ENCODE measurements at places on chromosomes 2 and 18.

- DNase-seq, result no peak
Observed at GRCh38 chr18:11761553-11761952, 72.5 kb downstream of the GNAL start.

- no peak for DNase-seq
Observed at GRCh38 chr2:65061146-65061909, 5.1 kb downstream of the CEP68 start.

GRCh38 chr2:218975060-218975777 lies 9.8 kb downstream of the FEV start:
- DNase-seq, result no peak

- DNase-seq, result no peak
Observed at GRCh38 chr2:177396703-177397460, 4.3 kb downstream of the AGPS start.

DNA sequence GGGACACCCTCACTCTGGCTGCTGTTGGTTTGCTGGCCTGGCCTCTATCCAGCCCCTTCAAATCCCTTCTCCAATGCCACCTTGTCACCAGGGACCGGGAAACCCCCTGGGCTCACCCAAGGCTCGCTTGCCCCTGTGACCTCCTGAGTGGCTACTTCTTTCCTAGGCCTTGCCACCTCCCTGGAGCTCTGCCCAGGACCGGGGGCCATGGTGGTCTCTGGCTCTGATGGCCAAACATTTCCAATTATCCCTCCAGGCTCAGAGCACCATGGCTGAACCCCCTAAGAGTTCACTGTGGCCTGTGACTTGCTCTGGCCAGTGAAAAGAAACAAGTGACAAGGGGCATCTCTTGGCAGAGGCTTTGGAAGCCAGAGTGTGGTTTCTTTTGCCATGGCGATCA lies 237.6 kb downstream of the TFCP2L1 start:
- DNase-seq, result no peak

- DNase-seq, result peak; percentile 14
Observed at GRCh38 chr2:86487062-86487461, 45.9 kb downstream of the KDM3A start.

DNA sequence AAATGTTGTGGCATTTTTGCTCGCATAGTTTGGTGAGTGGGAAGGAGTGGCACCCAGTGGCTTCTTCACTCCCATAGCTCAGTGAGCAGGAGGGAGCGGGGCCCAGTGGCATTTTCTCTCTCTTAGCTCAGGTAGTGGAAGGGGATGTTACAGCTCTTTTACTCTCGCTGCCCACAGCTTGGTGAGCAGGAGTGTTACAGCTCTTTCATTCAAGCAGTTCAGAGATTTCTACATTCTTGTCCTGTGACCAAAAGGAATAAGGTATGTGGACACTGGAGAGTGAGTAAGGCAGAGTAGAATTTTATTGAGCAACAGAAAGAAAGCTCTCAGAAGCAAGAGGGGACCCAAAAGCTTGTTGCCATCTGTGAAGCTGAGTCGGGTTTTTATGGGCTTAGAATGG lies 192.4 kb downstream of the SPAG16 start:
- DNase-seq, result no peak

- DNase-seq, result no peak
Observed at GRCh38 chr2:120052597-120052996, 39.7 kb downstream of the EPB41L5 start.

- DNase-seq, result no peak
Observed at GRCh38 chr18:12944709-12945108, 3.1 kb upstream of the SEH1L start.

GRCh38 chr18:4720518-4720917 lies 265.4 kb upstream of the DLGAP1 start:
- no peak for DNase-seq

DNA sequence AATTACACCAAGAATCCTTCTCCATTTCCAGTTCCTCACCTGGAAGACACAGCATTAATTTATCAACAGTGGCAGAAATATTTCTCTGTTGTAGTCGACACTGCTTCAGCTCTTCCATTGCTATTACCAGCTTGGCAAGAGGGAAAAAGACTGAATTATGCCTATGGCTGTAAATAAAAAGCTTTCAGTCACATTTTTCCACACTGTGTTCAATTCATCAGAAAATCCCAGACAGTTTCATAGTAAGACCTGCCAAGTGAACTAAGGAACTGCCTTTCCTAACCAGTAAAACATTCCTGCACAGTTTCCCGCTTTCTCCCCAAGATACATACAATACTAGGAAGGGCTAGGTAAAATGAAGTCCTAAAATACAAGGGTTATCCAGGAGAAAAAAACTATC lies 94.7 kb downstream of the EXOC6B start:
- DNase-seq, result no peak

GRCh38 chr2:71156573-71156972 lies 26.1 kb downstream of the MPHOSPH10 start:
- DNase-seq, result no peak

DNA sequence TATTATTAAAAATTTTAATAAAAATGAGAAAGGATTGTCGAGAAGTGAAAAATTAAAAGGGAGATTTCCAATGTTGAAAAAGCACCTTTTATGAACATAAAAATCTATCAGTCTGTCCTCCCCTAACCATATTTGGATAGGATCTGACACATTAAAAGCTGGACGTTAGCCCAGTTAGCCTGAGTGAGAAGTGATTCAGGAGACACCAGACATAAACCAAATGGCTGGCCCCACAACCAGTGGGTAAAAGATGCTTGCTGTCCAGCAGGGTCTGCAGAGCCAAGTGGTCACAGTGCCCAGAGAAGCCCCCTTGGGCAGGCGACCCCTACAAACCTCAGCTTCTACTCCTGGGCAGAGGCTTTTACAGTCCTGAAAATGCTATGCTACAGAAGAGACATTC lies 253.8 kb upstream of the LYPD1 start:
- DNase-seq, result no peak

- no peak for DNase-seq
Observed at GRCh38 chr18:2147476-2148230, 423.7 kb downstream of the METTL4 start.

DNA sequence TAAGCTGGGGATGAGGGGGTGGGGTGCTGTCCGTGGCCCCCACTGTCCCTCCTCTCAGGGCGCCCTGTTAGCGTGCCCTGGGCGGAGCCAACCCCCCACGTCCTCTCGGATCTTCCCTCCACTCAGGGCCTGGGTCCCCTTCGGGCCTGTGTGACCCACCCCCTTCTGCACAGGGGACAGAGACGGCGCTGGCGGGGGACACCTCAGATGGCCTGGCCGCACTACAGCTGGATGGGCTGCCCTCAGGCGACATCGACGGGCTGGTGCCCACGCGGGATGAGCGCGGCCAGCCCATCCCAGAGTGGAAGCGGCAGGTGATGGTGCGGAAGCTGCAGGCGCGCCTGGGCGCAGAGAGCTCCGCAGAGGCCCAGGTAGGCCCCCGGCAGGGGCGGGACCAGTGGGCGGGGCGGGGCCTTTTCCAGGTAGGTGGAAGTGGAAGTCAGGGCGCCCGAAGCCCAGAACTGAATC lies 9.9 kb upstream of the KLHL30 start:
- DNase-seq, result no peak

GRCh38 chr18:12842459-12843380 lies 41.3 kb downstream of the PTPN2 start:
- no peak for DNase-seq

DNA sequence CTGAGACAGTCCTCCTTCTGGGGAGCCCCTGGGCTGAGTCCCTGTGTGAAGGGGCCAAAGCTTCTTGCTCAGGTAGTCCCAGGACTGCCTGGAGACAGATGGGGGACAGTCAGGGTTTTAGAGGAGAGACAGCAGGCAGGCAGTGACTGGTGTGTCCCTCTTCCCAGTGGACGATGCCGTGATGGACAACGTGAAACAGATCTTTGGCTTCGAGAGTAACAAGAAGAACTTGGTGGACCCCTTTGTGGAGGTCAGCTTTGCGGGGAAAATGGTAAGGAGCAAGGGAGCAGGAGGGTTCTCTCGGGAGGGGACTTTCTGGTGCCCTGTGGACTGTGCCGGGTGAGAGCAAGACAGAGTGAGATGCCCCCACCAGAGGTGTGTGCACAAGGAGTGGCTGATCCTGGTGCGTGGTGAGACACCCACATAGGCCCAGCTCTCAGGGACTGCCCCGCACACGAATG lies 74.8 kb downstream of the DYSF start:
- DNase-seq, result no peak

DNA sequence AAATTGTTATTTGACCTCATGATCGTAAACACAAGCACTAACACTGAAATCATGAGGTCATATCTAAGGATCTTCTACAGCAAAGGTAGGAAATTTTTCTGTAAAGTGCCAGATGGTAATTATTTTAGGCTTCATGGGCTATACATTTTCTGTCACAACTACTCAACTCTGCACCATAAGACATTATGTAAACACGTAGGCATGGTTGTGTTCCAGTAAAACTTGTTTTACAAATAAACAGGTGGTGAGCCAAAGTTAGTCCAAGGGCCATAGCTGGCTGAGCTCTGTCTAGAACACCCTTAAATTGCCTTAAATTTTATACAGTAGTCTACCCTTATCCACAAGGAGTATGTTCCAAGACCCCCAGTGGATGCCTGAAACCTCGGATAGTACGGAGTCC lies 147.3 kb upstream of the CYP1B1 start:
- no peak for DNase-seq

GRCh38 chr2:56337342-56337741 lies 153.6 kb downstream of the CCDC85A start:
- DNase-seq, result no peak

- no peak for DNase-seq
Observed at GRCh38 chr2:177619461-177619860, 226.9 kb downstream of the AGPS start.

GRCh38 chr2:239893236-239893515 lies 132.0 kb downstream of the NDUFA10 start:
- DNase-seq, result no peak

DNA sequence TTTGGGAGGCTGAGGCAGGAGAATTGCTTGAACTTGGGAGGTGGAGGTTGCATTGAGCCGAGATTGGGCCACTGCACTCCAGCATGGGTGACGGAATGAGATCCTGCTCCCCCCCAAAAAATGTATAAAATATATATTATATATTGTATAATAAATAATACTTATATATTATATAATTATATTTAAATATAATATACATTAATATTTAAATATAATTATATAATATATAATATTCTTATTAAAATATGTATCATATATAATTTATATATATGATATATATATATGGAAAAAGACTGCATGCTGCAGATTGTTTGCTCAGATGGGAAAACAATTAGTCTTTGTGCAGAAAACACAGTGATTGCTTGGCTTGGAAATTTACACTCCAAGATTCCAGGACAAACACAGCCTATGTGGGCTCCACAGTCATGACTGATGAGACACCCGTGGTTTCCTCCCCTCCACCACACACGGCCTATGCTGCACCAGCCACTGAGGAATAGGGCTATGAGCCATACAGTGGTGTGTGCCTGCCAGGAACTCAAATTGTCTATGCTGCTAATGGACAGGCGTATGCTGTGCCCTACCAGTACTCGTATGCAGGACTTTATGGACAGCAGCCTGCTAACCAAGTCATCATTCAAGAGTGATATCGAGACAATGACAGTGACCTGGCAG lies 30.0 kb downstream of the PMAIP1 start:
- no peak for DNase-seq
